Testis (tissue), 5 donors: ENCODE measurements at places on chromosomes 13 and 19.

DNA sequence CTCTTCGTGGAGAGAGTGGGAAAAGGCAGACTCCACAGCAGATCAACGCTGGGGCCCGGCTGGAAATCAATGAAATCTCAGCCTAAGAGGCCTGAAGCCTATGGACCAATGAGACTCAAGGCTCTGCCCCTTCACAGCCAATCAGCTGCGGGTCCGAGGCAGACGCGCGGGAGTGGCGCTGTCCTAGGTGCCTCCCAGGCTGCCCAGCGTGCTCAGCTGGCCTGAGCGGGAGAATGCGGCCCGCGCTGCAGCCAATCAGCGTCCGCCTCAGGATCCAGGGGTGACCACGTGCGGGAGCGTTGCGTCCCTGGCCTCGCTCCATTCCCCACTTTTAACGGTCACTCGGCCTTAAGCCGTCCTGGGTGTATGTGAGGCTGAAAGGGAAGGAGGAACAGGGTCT, at the start of gene ZBTB32:
ZBTB32 (plus strand) TSS at position 341 of the 400 bp plus-strand sequence. CDS start 10,069 bp downstream, outside the sequence.
- peak; percentile 79 for DNase-seq

DNA sequence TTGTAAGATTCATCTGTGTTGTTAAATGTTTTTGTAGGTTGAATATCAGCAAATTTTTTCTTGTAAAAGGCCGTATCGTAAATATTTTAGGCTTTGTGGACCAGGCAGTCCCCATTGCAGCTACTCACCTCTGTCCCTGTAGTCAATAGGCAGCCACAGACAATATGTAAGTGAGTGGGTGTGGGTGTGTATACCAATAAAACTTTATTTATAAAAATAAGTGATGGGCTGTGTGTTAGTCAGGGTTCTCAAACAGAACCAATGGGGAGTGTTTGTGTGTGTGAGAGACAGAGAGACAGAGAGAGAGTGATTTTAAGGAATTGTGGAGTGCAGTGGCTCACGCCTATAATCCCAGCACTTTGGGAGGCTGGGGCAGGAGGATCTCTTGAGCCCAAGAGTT, 37.6 kb upstream of the NFIC start:
- DNase-seq: no peak

DNA sequence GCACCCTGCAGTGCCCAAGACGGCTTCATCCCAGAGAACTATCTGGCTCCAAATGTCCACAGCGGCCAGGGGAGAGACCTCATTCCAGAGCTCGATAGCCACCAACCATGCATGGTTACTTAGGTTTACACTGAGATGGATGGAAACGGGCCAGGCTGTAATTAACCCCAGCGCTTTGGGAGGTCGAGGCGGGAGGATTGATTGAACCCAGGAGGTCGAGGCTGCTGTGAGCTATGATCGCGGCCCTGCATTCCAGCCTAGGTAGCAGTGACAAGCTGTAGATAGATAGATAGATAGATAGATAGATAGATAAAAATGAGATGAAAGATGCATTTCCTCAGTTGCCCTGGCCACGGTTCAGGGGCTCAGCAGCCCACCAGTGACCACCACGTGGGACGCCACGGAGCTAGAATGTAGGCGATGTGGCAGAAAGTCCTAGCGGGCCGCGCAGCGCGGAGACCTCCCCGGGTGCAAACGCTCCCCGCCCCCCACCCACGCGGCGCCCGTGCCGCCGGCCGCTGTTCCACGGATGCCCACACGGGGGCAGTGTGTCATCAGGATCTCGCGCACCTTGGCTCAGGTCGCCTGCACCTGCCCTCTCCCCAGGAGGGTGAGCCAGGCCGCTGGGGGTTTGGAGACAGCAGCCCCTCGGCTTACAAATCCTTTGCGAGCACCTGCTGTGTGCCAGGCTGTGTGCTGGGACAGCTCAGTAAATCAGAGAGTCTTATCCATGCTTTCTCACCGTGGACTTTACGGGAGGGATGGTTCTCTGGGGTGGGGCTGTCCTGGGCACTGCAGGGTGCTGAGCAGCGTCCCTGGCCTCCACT, 13.5 kb upstream of the TLE5 start:
- DNase-seq: peak; percentile 72

DNA sequence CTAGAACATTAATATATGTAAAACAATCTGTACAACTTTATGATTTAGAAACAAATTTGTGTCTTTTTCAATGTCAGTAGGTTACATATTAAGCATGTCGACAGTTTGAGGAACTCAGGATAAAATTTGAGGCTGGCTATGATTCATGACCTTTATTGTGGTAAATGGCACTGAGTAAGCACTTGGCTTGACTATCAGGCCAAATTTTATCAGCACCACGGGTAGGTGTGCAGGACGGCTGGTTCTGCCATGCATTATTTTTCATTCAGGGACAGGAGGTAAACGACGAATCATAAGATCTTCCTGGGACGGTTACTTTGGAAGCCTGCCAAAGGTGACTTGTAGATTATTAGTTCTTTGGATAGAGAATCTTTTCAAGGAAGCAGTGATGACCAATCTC, 19.9 kb upstream of the CYP4F8 start:
- no peak for DNase-seq

DNA sequence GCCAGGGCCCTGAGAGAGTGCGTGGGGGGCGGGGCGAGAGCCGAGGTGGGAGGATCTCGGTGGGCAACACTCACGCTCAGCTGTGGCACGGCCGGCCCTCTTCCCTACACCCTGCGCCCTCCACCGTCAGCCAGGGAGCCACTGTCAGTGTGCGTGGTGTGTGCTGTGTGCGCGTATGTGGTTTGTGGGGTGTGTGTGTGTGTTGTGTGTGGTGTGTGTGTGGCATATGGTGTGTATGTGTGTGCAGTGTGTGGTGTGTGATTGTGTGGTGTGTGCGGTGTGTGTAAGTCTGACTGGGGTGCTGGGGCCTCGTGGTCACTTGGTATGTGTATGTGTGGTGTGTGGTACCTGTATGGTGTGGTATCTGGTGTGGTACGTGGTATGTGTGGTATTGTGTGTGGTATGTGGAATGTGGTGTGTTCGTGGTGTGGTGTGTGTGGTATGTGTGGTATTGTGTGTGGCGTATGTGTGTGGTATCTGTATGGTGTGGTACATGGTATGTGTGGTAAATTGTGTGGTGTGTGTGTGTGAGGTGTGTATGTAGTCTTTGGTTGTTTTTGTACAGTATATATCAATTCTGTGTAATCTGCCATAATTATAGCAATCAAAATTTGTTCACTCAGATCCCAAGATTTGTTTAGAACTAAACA, 5.1 kb downstream of the GRK1 start:
- no peak for DNase-seq

DNA sequence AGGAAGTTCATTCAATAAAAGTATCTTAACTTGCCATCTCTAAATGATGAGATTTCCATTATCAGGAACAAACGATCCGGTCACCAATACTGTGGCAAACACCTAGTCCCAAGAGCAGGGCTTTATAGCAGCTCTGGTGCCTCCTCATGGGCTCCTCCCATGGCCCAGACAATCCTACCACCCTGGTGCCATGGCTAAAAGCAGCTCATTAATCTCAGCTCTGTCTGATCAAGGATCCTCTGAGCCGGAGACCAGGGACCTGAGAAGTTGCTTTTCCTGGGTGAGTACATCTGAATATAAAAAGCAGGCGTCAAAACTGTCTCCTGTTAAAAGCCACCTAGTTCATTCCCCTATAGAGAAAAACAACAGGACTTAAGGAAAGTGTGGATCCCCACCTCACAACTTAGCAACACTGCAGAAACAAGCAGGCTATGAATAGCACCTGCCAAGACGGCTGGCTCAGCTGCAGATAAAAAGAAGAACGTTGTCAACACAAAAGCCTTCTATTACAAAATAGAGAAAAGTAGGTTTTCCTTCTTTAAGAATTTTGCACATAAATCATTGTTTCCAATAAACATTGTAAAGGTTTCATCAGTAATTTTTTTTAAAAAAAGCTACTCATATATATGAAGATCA, 30.3 kb downstream of the TSHZ3 start:
- DNase-seq: no peak

DNA sequence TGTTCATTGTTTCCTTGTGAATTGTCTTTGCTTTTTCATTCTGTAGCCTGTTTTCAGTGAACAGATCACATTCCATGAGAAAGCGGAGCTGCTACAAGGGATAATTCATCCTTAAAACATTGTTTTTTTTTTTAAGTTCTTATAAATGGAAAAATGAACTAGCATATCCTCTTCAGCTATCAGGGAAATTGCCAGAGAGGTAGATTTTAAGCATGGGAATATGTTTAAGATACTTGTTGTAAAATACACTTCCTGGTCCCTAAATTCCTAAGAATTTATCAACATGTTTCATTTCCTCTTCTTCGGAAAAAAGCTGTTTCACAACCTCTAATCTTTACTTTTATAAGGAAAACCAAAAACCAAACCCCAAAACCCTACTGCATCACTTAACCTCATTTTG, 238.0 kb downstream of the POSTN start:
- DNase-seq: no peak

DNA sequence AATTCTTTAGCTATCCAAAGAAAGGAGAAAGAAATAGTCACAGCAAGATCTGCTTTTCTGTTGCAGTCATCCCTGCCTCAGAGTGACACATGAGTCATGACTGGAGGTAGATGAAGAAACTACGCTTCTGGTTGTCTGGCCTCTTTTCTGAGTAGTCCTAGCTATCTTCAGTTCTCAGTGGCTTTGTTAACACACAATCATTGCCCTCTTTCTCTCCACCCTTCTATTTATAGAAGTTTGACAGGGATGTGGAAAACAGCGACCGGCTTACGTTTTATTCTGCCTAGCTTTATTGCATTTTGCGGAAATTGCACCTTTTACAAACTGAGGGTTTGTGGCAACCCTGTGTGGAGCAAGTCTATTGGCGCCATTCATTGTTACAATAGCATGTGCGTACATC, 26.7 kb downstream of the SPATA13 start:
- no peak for DNase-seq

DNA sequence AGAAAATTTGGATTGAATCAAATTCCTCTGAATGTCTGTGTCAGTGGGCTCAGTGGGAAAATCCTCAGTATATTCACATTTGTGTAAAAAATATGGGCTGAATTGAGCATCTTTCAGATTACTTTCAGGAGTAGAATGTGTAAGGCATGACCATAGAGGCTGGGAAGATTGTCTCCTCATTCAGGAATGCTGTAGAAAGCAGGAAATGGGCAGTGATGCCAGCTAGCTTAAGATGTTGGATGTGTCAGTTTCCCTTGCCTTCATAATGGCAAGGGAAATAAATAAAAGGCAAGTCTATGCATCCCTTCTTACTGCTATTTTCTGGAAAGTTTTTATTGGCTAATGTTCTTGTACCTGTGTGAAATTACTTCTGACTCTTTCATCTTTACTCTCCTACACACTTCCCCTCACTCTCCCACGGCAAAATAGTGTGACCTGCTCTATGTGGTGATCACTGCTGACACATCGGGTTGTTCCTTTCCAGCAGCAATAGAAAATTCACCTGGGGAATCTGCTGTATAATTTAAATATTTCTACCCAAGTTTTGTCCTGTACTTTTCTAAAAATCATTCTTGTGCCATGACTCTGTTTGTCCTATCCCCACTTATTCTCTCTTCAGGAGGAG, 103.2 kb downstream of the LMO7 start:
- no peak for DNase-seq

- no peak for DNase-seq
Observed at GRCh38 chr19:41895745-41896580, 13.0 kb downstream of the ARHGEF1 start.

- DNase-seq: no peak
Observed at GRCh38 chr19:19475849-19476828, 39.2 kb downstream of the TSSK6 start.

GRCh38 chr13:77554069-77554468, 18.6 kb downstream of the SCEL start:
- no peak for DNase-seq

DNA sequence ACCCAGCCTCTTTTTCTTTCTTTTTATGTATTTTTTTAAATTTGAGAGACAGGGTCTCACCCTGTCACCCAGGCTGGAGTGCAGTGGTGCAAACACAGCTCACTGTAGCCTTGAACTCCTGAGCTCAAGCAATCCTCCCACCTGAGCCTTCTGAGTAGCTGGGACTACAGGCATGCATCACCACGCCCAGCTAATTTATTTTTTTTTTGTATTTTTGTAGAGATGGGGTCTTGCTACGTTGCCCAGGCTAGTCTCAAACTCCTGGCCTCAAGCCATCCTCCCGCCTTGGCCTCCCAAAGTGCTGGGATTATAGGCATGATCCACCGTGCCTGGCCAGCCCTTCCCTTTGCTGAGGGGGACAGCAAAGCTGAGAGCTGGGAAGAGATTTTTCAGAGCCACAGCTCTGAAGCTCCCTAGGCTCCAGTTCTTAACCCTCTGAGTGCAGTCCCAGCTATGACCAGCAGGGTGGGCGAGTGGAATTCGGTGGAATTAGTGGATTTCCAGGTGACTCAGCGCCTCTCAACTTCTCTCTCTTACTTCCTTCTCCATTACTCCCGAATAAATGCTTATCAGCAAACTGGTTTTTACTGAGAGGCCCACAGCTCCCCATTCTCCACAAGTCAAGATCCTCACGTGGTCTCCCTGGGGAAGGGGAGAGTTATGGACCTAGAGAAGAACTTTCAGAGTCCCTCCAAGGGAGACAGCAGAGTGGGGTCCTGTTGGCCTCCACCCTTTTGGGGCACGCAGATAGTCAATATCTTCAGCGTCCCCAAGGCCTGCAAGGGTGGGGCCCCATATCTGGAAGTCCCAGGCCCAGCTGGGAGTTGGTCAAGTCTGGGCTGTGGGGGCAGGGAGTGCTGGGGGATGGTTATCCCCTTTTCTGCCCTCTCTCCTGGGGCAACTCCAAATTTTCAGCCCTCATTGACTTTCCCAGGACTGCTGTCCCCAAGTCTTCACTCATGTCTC, 1.2 kb downstream of the BLVRB start:
- DNase-seq: peak; percentile 89

DNA sequence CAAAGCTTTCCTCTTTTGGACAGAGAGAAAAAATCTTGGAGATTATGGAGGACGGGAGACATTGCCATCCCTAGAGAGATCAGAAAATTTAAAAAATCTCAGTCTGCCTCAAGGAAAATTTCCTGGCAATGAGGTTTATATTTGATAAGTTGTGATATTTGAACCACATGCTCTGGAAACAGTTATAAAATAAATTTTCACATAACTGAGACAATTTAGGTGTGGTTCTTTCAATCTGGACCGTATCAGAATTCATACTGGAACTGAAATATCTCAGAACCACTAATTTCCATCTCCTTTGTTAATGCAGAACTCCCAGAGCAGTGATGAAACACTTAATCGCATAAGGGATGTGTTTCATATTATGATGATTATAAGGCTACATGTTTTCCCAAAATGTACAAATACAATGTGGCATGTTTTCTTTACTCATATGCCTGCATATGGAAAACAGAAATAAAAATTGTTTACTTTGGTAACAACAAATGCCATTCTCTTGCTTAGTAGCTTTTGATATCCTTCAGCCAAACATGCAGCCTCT, 13.7 kb downstream of the UBE2L5 start:
- DNase-seq: no peak

- peak; percentile 90 for DNase-seq
Observed at GRCh38 chr19:14094854-14095253, 4.3 kb upstream of the SAMD1 start.

DNA sequence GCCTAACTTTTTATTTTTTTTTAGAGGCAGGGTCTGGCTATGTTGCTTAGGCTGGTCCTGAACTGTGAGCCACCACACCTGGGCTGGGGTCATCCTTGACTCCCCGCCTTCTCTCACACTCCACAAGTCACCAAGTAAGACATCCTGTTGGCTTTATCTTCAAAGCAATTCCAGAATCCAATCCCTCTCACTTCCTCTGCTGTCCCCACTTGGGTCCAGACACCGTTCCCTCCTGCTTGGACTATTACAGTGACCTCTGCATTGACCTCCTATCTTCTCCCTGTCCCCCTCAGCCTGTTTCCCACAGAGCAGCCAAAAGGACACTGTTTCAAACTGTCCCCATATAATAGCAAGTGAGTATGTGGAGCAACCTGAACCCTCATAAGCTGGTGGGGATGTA, 4.7 kb upstream of the GNG8 start:
- no peak for DNase-seq

GRCh38 chr19:38321646-38322196, 2.1 kb downstream of the KCNK6 start:
- peak; percentile 84 for DNase-seq
